ENCODE measurements at places on chromosomes 3 and 15.

GRCh38 chr15:30923429-30923828 lies 19.7 kb downstream of the FAN1 start:
- DNase-seq: no peak

DNA sequence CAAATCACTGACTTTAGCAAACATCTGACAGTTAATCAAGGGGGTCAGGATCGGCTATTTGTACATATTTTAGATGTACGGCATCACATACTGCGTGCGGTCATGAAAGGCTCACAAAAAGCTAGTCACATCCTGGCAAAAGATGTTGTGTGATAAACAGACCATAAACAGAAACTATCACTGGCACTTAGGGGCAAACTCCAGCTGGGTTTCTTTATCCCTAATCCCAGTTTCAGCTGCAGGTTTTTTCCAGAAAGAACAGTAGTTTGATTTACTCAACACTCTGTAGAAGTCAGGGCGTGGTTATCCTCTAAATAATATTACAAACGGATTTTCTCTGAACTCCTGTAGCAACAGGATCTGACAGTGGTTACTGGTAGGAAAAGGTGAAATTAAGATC lies 112.4 kb upstream of the BHLHE40 start:
- DNase-seq: no peak

- DNase-seq: no peak
Observed at GRCh38 chr3:63521657-63522056, 130.8 kb upstream of the SNTN start.

DNA sequence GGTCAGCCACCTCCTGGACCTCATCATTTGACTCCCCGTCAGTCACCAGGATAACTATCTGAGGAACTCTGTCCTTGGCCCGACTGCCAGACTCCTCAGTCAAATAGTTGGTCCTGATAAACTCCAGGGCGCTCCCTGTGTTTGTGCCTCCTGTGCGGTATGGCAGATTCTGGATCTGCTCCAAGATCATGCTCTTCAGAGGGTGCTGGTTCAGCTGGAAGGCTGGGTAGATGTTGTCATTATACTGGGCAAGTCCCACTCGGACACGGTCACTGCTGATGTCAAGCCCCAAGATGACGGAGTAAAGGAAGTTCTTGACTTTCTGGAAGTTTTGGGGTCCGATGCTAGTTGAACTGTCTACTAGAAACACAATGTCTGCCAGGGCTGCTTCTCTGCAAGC lies 31.1 kb upstream of the CAPN7 start:
- no peak for DNase-seq

GRCh38 chr15:74592222-74592621 lies 23.4 kb upstream of the CLK3 start:
- no peak for DNase-seq

All from NCI-H510A (cell line).